ENCODE measurements at places on chromosomes 2 and 18.

DNA sequence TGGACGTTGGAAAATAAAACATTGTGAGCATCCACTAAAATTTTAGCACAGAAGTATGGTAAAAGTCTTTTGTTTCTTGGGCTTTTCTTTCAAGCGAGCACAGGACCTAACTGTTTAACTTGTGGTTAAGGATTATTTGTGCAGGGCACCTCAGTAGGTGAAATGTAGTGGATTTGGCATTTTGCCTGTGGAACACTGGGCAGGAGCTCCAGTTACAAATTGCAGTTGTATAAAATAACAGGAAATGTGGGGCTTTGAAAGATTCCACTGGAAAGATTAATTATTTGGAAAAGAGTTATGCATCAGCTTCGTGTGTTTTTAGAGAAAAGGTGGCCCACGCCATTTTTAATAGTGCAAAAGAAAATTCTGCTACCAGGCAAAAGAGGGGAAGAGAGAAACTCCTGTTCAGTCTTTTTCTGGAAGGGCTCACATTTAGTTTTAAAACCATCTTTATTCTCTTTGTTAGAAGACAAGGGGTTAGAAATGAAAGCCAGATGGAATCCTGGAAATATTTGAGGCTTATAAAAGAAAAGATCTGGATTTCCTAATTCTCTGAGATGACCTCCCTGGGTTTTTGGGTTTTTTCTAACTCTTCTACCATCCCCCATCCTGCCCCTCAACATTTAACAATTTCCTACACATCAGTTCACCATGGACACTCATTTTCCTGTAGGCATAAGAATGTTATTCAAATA is 144.3 kb upstream of the SERTAD2 start:
- DNase-seq: no peak

GRCh38 chr18:46283895-46284295 is 179.7 kb downstream of the HAUS1 start:
- DNase-seq: no peak

GRCh38 chr18:7370375-7370774 is 139.5 kb downstream of the LRRC30 start:
- no peak for DNase-seq

GRCh38 chr2:20164734-20165478 is 60.0 kb downstream of the SDC1 start:
- DNase-seq: no peak

- DNase-seq: no peak
These were observed 72.5 kb downstream of the RTTN start for GRCh38 chr18:70132999-70133398.

- DNase-seq: no peak
These were observed 238.3 kb downstream of the TDRD15 start for GRCh38 chr2:21361957-21362486.

DNA sequence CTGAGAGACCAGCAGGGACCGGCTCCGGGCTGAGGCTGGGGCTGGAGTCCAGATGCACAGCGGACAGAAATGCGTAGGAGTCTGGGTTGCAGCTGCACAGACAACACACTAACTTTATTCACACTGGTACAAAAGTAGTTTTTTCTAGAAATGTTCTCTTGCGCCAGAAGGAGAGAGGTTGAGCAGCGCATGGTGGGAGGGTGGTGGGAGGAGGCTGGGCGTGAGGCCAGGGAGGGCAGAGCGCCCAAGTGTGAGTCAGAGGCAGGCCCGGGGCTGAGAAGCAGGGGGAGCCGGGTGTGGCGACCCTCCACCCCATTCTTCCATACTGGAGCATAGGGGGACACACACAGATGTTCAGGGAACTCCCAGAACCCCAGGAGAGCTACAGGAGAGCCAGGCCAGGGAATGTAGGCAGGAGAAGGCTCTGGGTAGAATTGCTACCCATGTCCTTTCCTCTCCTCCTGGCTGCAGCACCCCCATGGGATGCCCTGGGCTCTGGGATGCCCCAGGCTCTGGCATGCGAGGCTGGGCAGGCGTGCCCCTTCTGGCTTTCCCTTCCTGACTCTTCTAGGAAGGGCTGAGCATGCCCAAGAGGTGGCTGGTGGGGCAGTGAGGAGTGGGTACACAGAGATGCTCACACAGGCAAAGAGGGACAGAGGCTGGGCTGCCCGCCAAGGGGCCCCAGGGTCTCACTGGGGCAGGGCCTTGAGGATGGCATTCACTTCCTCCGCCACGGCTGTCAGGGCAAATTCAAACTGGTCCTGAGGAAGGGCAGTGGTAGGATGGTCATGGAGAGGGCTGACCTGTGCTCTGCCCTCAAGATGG is 10.6 kb downstream of the DNAJB2 start:
- no peak for DNase-seq

- no peak for DNase-seq
These were observed 108.9 kb downstream of the KLHL29 start for GRCh38 chr2:23493846-23494245.

DNA sequence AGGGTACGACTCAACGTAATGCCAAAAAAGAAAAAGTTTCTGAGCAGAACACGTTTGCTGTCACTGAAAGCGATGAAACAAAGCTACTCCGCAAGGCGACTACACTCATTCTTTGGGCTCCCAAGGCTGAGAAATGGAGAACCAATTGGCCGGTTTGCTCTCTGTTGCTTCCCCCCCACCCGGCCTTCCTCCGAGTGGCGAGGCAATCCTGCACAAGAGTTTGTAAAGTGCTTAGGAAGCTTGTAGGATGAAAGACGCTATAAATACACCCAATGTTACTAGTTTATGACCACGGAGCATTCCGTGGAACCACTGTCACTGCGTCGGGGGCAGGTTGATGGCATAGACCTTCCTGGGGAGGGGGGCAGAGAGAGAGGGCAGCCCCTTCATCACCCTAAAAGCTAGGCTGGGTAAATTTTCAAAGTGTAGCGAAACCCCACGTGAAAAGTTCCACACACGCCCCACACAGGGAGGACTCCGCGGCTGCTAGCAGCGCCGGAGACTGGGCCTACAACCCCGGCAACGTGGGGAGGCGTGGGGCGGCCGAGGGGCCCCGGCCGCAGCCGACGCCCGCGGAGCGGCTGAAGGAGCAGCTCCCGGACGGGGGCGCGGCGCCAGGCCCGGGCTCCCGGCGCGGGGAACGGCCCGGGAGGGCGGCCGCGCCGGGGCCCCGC is 915 bp downstream of the CUL3 start:
- peak; percentile 10 for DNase-seq

GRCh38 chr18:27855486-27855885 is 321.4 kb downstream of the CDH2 start:
- DNase-seq: no peak

DNA sequence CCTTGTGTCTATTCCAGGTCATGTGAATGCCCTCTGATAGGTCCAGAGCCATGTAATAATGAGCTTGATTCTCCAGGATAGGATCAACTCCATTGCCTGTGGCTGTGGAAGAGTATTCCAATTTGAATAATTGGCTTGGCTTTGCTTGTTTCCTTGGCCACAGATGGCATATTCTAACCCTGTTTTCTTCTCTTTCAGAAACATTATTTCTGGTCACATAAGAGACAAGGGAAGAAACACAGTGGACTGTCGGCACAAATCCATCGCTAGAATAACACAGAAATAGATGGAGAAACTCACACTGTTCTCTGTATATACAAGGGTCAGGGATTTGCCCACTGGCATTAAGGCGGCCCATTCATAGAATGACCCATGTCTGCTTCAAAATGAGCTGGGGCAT is 278.4 kb upstream of the CCDC68 start:
- no peak for DNase-seq

- no peak for DNase-seq
These were observed 65.8 kb downstream of the RTP5 start for GRCh38 chr2:241935314-241935713.

DNA sequence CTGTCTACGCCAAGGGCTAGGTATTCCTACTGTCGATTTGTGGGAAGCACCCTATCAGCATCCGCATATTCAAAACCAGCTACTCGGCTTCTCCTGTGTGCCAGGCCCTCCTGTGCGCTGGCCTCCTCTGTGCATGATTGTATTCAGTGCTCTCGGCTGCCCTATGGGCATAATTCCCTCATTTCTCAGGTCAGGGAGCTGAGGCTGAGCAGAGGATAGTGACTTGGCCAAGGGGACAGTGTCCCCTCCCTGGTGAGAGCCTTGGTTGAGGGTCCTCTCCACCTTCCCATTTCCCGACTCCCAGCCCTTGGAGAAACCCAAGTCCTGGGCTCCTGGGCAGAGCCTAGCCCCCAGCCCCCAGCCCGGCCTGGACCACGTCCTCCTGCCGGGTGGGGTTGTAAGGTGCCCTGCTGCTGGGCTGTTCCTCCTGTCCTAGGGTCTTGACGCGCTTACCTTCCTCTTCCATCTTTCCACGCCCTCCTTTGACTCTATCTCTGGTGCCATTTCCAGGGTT is 6.3 kb upstream of the HS6ST1 start:
- no peak for DNase-seq

DNA sequence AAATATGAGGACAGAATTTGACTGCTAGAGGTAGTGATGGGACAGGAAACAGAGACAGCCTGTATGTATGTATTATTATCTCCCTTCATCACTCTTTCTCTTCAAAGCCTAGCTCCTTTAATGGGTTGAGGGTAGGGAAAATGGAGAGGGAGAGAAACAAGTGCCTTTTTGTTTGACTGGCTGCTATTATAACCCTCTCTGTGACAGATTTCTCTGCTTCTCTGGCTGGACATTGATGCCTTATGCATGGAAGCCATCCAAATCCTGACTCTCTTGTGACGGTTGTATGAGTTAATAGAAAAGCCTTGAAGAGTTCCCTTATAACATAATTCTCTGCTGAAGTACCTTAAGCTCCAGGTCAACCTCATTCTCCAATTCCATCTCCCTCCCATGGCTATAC is 118.5 kb upstream of the COL5A2 start:
- DNase-seq: no peak

DNA sequence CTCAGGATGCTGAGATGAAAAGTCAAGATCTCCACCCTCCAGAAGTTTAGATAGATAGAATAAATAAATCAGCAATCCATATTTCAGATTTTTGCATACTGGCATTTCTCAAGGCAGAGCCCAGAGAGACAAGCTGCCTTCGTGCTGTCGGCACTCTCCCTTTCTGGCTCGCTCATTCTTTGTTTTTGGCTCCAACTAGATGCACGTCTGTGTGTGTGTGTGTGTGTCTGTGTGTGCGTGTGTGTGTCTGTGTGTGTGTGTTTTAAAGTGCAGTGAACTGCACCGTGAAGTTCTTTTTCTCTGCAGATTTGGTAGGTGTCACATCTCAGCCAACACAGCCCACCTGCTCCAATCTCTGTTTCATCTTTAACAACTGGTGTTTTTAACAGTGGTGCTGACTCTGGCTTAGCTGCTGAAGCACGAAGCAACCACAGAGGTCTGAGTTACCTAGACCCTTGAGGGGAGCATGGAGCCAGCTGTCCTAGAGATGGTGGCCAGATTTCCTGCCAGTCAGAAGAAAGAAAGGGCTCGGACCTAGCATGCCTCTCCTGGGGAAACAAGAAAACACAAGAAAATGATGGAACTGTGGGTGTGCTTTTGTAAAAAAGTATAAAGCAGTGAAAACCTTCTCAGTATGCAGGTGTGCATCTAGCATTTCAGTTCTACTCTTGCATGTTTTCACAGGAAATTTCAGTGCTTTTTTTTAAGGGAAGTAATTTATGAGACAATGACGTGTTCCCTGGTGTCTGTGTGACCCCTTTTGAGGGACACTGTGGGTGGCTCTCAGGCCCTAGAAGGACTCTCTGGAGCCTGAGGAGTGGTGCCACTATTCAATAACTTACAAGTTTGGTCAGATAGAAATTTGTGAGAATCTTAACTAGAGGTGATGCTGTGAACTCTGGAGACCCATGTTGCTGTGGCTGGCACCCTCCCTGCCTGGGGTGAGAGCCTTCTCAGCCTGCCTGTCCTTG is 364.3 kb downstream of the RNF144A start:
- no peak for DNase-seq

- DNase-seq: no peak
These were observed 11.0 kb upstream of the TXNDC2 start for GRCh38 chr18:9874728-9875127.

DNA sequence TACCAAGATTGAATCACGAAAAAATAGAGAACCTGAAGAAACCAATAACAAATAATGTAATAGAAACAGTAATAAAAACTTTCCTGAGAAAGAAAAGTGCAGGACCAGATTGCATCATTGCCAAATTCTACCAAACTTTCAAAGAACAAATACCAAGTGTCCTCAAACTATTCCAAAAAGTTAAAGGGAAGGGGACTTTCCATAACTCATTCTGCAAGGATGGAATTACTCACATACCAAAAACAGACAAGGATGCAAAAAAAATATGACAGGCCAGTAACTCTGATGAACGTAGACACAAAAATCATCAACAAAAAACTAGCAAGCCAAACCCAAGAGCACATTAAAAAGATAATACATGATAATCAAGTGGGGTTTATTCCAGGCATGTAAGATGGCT is 172.3 kb upstream of the SLC35G4 start:
- DNase-seq: no peak

DNA sequence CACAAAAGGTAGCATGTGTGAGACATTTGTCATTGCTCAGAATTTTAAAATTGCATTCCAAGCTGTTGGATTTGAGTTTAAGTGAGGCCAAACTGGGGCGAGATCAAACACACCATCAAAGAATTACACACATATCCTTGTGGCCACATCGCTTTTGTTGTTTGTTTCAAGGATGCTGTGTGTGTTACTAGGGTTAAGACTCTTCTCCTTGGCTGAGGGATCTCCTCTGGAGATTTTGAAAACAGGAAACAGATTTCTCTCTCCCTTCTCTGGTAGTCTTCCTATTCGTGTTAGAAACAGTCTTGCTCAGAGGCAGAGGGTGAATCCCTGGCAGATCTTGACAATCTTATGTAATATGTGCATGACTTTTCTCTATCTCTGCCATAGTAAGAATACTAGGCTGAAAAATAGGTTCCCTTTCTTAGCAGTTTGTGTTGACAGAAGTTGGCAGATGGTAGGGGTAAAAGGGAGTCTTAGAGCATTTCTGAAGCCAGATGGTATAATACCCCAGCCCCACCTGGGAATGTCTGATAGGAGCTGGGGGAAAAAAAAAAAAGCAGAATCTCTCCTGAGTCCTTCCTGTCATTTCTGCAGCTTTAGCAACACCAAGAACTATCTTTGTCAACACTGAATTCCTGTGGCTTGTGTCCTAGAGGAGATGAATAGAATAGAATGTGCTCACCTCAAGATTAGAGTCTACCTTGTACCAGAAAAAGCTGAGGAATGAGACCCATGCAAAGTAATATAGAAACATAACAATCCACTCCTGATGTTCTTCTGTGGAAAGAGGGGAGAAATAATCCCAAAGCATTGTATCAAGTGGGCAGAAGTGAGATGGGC is 101.8 kb downstream of the XRCC5 start:
- DNase-seq: no peak

- no peak for DNase-seq
These were observed 13.5 kb downstream of the ELAC1 start for GRCh38 chr18:50981381-50981780.

DNA sequence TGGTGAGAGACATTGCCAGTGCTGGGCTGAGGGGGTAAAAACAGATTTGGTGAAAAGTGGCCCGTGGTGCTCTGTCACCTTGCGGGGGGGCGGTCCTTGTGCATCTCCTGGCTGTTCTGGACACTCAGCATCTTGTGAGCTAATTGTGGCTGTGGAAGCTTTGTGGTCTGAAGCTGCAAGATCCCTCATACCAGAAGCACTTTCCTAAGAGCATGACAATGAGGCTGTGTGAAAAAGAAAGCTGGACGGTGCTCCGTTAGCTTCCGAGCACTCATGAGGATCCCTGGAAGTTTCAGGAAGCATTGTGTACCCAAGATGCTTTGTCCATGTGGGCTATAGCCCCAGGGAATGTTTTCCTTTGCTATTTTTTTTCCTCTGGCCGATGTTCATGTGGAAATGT is 74.5 kb downstream of the CABLES1 start:
- DNase-seq: no peak

- DNase-seq: no peak
These were observed 48.8 kb upstream of the ITSN2 start for GRCh38 chr2:24409171-24409570.

GRCh38 chr2:202592566-202592965 is 42.2 kb upstream of the FAM117B start:
- DNase-seq: no peak
